ENCODE measurements at places on chromosomes 2 and 18.
A peak's percentile ranks its signal among the peaks of the same experiment; 100 is the strongest.

DNA sequence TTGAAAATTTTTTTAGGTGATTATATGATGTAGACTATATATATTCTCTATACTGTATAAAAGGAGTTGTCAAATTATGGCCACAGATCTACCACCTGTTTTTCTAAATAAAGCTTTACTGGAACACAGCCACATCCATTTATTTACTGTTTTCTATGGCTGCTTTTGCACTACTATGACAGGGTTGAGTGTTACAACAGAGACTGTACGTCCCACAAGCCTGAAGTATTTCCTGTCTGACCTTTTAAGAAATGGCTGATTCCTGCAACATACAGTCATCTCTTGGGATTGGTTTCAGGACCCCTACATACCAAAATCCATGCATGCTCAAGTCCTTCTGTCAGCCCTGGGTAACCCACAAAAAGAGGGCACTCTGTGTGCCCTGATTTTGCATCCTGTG is 508.3 kb downstream of the TSN start:
- DNase-seq: no peak

- DNase-seq: no peak
Observed at GRCh38 chr2:229132236-229132635, 138.9 kb downstream of the PID1 start.

DNA sequence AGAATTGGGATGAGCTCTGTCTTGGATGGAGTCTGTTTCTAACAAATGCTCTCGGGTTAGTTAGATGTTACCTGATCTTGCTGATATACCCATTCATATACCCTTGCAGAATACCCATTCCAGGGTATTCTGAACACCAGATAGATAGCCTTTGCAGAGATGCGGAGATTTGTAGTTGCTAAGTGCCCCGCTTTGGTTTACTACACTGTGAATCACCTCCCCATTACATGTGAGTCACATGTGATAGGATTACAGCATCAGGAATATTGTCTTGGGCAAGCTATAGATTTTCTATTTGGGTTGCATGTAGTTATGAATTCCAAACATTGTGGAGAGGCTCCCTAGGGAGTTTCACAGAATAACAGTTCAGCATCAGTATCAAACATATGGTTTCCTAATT is 3.8 kb downstream of the VSNL1 start:
- no peak for DNase-seq

- DNase-seq: no peak
Observed at GRCh38 chr2:120778244-120778643, 42.6 kb downstream of the GLI2 start.

DNA sequence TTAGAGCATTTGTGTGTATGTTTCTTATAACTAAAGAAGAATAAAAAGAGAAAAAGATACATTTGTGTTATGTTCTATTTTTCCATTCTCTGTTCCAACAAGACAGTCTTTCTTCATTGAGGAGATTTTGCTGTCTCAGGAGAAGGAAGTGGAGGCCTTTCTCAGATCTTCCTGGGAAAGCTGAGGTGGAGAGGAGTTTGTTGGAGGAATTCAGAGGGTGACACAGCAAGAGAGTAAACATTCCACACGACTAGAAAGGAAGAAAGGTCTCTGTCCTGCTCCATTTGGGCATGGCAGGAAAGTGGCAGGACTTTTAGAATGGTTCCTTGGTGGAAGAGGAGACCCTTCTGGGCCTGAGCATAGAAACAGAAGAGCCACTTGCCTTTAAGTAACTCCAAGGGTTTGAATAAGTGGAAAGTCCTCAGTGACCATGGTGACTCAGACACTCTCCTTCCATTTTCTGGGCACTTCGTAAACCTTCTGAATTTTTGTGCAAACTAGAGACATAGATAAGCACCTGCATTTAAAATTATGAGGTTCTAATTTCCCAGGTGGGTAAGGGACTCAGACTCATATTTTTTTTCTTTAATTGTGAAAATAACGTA is 52.3 kb upstream of the COL5A2 start:
- DNase-seq: no peak

- no peak for DNase-seq
Observed at GRCh38 chr2:68645523-68645922, 2.1 kb downstream of the PROKR1 start.

DNA sequence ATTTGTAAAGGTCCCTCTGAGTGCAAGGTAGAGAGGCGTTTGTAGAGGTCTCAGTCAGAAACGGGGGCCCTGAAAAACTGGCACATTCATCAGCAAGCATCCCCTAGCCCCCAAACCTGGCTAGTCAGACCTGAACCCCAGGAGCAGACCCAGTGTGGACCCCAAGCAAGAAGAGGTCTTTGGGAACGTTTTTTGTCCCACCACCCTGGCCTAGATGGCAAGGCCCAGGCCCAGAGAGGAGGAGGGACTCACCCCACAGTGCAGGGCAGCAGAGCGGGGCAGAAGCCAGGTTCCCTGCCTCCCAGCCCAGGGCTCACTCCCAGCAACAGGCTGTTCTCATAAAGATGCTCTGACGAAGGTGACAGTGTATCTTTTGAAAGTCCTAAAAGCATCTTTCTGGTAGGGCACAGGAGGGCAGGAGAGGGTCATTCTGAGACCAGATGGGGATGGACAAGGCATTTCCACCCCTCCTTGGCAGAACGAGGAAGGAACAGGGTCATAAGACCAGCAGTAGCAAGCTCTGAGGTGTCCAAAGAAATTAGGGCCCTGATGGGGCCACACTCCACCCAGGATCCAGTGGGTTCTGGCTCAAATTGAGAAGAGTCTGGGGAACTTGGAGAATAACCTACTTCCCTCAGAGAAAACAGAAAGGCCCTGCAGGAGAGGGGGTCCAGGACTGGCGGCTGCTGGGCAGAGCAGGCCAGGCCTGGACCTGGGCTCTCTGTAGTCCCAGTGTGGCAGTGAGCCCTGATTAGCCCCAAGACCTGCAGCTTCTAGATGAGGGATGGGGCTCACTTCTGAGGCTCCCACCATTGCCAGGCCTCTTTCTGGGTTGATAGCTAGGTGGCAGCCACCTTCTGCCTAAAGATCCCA is 18.2 kb downstream of the ADRA2B start:
- DNase-seq: peak; percentile 41

DNA sequence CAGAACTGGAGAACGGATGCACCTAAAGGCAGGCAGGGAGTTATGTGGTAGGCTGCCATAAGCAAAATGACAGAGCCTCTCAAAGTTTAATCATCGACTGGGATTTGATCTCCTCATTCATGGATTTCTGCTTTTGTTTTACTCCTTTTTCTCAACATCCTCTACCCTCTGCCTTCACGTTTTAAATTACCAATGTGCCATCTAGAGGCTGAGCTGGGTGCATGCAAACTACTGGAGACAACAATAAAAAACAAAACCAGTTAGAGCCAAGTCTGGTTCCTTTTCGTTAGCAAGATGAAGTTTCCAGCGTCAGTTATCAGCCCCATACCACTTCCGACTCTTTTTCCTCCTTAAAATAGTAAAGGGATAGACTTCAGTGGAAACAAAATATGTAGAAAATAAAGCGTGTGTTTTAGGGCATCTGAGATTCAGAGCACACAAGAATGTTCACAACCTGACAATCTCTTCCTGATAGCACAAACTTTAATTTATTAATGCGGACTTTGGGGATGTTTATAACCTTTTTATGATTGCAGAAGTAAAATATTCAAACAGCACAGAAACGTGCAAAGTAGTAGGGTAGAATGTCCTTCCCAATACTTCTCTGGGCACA is 117.0 kb downstream of the LAMA1 start:
- no peak for DNase-seq

- no peak for DNase-seq
Observed at GRCh38 chr2:1721706-1722646, 22.3 kb downstream of the PXDN start.

DNA sequence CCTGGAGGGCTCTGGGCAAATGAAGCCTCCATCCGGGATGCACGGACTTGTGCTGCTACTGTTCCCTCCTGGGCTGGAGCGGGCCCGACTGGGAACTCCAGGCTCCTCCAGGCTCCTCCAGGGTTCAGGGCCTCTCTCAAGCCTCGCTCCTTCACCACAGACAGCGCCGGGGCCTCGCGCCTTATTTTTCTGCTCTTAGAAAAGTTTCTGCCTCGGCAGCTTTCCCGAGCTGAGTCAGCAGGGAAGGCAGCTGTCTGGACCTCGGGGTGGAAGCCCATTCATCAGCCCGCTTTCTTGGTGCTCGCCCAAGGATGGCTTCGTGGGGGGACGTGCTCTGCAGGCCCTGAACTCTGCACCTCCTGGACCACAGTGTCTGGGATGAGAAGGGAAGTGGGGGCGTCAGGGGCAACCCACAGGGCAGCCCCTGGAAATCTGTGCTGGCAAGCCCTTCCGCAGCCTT is 12.9 kb upstream of the TEX51 start:
- peak; percentile 57 for DNase-seq

GRCh38 chr18:76013057-76013456 is 482.0 kb downstream of the ZNF516 start:
- no peak for DNase-seq

GRCh38 chr18:11886577-11887110 is 21.5 kb downstream of the MPPE1 start:
- no peak for DNase-seq

DNA sequence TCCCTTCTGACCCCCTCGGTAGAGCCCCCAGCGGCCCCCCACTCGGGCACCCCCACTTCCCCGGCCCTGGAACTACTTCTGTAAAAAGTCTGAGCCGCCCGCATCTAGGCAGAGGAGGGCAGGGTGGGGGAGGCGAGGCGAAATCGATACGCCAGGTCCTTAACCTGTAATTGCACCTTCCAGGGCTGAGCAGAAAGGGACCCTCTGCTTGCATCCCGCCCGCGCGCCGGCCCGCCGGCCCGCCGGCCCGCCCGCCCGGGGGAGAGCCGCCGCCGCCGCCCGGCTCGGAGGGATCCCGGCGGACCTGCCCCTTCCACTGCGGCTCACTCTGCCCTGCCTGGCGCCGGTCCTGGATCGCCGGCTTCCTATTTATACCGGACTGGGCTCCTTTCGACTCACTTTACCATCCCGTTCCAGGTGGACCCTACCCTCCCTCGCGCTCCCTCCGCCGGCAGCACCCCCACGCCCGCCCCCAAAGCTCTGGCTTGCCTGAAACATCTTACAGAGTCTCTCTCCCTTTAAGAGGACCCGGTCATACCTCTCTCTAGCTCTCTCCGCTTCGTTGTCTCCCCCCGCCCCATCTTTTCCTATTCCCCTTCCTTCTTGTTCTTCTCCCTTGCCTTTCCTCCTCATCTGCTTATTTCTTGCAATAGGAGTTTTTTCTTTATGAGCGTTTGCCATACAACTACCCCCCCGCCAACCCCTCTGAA is 797 bp downstream of the KLHL14 start:
- no peak for DNase-seq

GRCh38 chr2:201448701-201449100 is 2.6 kb downstream of the TRAK2 start:
- DNase-seq: no peak

Data from H1 (cell line).